Erythroblast (primary cell): ENCODE measurements at places on chromosomes 6 and 20.
A peak's percentile ranks its signal among the peaks of the same experiment; 100 is the strongest.

DNA sequence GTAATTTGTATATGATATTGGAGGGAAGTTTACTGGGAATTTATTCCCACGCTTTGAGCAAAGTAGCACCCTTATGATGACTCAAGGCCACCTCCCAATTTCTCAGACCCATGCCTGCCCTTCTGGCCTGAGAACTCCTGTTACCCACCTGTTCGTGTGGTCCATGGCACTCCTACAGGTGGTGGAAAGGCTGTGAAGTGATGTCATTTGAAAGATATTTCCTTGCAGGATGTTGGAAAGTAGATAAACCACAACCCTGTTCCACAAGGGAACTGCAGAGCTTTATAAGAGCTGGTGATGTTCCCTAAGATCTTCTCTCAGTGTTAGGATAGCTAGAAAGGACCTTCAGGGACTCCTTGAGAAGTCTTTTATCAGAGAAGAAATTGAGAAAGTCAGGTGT, 70.5 kb downstream of the ADGRG6 start:
- DNase-seq = no peak

- no peak for DNase-seq
Observed at GRCh38 chr6:26170181-26170580, 83.0 kb downstream of the HFE start.

GRCh38 chr6:95228636-95229035, 348.7 kb upstream of the MANEA start:
- DNase-seq = no peak

- DNase-seq = no peak
Observed at GRCh38 chr6:80465513-80465912, 359.0 kb downstream of the BCKDHB start.

- DNase-seq = no peak
Observed at GRCh38 chr20:58042591-58042990, 185.9 kb downstream of the ANKRD60 start.

GRCh38 chr6:163416557-163417253, 2.2 kb downstream of the QKI start:
- DNase-seq = peak; percentile 62

DNA sequence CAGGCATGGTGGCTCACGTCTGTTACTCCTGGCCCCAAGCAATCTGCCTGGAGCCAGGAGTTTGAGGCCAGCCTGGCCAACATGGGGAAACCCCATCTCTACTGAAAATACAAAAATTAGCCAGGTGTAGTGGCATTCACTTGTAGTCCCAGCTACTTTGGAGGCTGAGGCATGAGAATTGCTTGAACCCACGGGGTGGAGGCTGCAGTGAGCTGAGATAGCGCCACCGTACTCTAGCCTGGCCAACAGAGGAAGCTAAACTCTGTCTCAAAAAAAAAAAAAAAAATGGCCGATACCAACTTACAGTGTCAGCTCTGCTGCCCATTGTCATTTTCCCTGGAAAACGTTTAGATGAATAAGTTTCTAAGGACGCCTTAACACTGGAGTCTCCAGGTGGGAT, 489.9 kb downstream of the TFAP2A start:
- no peak for DNase-seq

- DNase-seq = no peak
Observed at GRCh38 chr6:164086076-164086887, 671.8 kb downstream of the QKI start.

DNA sequence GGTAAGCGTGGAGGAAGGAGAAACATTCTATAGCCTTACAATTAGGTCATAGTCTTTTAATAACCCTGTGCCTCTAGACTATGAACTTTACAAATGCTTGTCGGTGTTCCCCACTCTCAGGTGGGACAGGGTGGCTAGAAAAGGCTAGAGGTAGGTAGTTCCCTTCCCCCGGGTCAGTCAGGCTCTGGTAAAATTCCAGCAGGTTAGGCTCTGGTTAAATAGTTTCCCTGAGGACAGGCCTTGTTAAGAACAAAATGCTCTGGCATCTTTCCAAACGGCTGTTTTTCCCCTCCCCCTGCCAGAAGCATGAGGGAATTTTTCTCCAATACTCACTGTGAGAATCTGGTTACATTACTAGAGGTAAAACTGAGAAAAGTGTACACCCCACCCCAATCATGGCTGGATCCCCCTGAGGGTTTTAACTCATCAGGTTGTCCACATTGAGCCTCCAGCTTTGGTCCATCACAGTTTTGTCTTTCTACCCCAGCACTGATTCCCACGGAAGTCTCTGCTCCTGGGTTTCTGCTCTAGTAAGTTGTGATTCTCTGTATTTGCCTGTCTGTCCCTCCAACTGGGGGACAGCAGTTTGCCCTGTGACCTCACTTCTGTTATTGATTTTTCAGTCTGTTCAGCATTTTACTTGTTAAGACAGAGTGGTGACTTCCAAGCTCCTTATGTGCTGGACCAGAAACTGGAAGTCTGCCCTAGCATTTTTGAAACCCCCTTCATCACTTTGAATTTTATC, 84.7 kb upstream of the ADGRF1 start:
- no peak for DNase-seq

- DNase-seq = no peak
Observed at GRCh38 chr6:151565940-151566339, 72.1 kb downstream of the CCDC170 start.

GRCh38 chr6:40815731-40816130, 223.3 kb downstream of the UNC5CL start:
- no peak for DNase-seq

DNA sequence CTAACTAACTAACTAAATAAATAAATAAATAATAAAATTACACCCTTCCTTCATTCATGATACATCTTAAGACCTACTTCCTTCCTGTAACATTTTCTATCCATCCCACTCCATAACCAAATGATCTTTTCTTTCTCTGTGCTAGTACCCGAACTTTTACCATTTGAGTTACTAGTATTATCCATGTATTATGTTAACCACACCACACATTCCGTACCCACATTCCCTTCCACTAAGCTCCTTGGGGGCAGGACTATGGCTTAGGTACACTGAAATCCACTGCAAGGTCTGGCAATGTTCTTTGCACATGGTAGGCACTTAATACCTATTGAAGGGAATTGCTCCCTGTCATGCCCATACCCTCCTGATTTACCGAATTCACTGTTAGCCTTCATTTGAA, 24.9 kb downstream of the REPS1 start:
- DNase-seq = no peak
